ENCODE measurements at places on chromosomes 2 and 18. TPM values are rescaled to one million over a fixed set of nuclear protein-coding genes. Genes with fewer than 3 reads are reported as not detected.

The CHRNG gene
- not detected for total RNA-seq

The ALK gene
- total RNA-seq = 1.2 TPM

The ROCK1 gene
- total RNA-seq = 32.2 TPM

The FEV gene
- total RNA-seq = 25.9 TPM

The SERPINB12 gene
- not detected for total RNA-seq

The ACTG2 gene
- total RNA-seq = 1,176 TPM

The LYG2 gene
- not detected for total RNA-seq

The M1AP gene
- 0.18 TPM for total RNA-seq

The HOXD3 gene
- total RNA-seq = 5.3 TPM

The TANK gene
- 51.0 TPM for total RNA-seq

The FAM237A gene
- not detected for total RNA-seq

The TXNDC2 gene
- not detected for total RNA-seq

GRCh38 chr2:130387804-130388203, 31.9 kb downstream of the PTPN18 start:
- DNase-seq = no peak

DNA sequence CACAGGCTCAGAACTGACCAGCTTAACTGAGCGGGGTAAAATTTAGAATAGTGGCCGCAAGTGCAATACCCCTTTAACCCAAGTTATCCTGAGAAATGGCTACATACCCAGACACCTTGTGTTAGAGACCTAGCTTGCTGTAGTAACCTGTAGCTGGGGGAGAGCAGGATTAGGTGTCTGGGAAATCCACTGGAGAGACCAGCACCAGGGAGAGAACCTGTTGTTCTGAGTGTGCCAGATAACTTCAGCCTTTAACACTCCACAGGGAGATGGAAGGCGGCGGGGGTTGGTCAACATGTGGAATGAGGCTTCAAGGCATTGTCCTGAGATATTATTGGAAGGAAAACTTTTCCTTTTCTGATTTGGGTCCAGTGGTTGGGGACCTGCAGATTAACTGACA, 356.0 kb downstream of the PTPRM start:
- DNase-seq = no peak

DNA sequence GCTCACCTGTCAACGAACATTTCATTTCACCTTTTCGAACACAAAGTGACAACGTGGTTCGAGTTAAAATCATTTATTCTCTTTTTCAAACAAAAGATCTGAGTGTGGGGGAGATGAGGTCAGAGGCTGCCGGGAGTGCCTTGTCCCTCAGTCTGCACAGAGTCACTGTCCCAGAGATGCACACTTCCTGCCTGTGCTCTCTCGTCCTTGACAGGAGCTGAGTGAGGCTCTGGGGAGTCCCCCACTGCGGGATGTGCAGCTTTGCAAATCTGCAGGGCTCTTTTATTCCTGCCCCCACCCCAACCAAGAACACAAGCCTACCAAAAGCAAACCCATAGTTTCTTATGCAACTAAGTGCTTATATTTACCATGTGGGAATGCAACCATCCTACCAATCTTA, 497.8 kb downstream of the EIPR1 start:
- no peak for DNase-seq

DNA sequence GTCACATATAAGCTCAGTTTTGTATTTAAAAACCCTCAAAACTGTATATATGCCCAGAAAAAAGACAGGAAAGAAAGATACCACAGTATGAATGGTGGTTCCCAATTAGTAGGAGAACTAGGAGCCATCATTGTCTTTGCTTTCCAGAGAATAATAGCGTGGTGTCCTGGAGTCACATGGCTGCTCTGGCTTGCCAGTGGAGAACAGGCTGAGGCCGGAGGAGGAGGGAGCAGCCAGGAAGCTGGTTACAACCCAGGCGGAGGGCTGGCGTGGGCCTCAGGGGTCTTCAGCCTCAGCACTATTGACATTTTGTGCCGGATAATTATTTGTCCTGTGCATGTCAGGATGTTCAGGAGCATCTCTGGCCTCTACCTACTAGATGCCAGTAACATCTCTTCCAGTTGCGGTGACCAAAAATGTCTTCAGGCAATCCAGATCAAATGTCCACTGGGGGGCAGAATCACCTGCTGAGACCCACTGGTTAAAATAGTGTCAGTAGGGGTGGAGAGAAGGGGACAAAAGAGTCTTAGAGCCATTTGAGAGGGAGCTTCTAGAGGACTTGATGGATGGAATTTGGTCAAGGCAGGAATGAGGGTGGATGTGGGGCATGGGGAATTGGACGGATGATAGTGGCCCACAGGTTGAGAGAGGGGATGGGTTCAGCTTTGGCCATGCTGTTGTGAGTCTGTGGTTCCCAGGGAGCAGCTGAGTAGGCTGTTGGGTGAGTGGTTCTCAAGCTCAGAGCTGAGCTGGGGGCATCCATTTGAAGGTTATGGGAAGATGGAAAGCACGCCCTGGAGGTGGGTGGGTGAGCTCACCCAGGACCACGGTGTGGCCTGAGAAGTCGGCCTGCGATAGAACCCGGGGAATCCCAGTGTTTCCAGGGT, 144.9 kb downstream of the AGAP1 start:
- DNase-seq = no peak

- DNase-seq = no peak
These were observed 211.2 kb upstream of the CTAGE1 start for GRCh38 chr18:22628795-22629510.

DNA sequence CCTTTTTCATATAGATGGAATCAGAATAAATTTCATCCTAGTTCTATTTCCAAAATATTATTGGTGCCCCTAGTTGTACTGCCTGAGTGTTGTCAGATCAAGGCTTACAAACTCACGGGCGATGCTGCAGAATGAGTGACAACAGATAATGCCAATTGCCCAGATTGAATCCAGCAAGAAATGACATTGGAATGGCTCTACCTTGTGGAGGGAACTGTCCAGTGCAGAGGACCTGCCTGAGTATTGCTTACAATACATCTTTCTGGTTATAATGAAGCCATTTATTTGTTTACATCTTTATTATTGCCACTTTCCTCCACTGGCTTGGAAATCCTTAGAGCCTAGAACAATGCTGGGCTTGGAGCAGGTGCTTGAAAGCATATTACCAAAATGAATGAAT, 7.8 kb upstream of the IL1R2 start:
- DNase-seq = no peak

DNA sequence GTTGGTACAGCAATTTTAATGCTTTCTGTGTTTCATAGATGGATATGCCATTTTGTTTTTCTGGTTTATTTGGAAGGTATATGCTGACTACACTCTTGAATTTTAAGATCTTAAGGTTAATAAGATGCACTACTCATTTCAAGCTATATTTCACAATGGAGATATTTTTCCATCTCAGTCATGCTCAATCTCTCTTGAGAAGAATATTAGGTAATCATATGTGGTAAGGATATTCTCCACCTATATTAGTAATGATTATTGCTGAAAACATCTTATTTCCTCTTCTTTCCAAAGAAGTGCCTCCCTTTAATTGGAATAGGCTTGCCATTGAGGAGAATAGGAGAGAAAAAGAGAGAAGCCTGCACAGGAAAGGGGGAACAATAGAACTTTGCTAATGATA, 40.1 kb downstream of the EPB41L3 start:
- no peak for DNase-seq

DNA sequence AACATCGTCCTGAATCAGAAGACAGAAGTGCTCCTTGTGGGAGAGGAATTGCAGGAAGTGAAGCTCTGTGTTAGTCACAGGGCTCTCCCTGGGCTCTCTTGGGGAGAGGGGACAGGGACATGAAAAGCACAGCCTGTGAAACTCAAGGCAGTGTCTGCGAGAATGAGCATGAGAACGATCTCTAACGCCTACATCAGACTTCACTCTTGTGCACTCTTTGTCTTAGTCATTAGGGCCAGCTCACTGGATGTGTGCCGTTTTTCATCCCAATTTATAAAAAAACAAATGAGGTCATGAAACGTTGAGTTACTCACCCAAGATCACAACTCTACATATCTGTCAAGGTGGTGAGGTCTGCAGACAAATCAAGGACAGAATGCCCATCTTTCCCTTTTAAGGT, 27.0 kb upstream of the TWIST2 start:
- no peak for DNase-seq

DNA sequence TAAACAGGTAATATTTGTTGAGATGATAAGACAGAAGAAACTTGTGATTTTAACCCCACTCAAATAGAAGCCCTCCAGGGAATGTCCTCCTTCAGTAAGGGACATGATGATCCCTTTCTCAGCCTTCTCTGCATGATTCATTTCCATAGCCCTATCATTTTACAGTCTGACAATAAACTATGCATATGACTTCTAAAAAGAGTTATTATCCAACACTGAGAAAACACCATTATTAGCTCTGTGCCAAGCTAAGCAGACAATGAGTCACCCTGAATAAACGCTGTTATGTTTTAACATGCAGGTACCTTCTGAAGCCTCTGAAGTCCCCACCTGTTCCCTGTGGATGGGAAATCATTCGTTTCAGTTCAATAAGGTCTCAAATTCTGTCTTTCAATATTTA, 54.7 kb downstream of the DTNB start:
- peak; percentile 67 for DNase-seq

DNA sequence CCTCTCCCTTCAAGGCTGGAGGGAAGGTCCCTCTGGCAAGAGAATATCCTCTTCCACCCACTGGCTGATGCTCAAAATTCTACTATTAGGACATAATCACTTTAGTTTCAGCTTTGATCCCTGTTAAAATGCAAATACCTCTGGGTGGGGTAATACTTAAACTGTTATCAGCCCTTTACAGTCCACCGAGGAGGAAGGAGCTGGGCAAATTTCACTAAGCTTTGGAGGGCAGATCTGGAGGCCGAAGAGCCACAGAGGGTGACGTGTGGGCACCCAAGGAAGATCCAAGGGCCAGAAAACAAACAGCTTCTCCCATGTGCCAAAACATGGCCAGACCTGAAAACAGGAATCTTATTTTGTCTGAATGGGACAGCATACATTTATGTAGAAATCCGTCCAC, 74.6 kb upstream of the BCL11A start:
- DNase-seq = no peak

DNA sequence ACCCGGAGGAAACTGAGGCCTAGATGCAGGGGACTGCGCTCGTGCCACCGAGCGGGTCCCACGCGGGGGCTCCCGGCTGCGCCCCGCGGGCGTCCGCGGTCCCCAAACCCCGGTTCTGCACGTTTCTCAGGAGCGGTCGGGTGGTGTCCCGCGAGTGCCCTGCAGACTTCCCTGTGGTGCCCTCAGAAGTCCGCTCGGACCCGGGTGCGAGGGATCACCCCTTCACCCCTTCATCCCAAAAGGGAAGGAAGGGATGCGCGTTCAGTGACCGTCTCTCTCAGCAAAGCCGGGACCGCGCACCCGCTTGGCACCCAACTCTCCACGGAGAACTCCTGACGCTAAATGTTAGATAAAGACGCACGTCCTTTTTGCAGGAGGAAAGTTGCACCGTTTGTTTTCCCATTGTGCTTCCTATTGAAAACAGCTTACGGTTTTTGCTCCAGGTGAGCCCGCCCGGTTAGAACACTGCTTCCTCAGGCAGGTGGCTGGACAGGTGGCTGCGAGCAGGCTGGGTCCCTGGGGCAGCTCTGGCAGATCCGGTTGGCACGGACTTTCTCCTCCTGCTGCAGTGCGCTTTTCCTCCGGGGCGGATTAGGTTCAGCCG, 779 bp downstream of the DGKD start:
- DNase-seq = peak; percentile 58

DNA sequence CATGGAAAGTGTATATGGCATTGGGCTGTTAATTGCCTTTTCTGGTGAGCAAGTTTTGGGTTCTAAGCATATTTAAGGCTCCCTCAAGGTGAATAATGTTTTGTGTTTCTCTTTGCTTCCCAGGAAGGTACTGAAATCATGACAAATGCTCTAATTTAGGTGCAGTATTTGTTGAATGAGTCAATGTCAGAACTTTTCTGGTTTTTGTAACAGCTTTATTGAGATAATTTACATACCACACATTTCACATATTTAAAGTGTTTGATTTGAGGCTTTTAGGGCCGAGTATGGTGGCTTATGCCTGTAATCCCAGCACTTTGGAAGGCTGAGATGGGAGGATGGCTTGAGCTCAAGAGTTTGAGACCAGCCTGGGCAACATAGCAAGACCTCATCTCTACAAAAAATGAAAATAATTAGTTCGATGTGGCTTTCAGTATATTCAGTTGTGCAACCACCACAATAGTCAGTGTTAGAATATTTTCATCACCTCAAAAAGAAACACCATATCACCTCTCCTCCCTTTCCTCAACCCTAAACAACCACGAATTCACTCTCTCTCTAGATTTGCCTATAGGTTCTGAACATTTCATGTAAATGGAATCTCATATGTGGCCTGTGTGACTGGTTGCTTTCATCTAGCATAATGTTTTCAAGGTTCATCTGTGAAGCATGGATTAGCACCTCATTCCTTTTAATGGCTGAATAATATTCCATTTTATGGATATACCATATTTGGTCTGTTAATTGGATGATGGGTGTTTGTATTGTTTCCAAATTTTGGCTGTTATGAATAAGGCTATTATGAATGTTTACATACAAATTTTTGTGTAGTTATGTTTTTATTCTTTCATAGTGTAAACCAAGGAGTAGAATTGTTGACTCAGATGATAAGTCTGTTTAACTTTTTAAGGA, 54.9 kb downstream of the MGAT5 start:
- DNase-seq = no peak

DNA sequence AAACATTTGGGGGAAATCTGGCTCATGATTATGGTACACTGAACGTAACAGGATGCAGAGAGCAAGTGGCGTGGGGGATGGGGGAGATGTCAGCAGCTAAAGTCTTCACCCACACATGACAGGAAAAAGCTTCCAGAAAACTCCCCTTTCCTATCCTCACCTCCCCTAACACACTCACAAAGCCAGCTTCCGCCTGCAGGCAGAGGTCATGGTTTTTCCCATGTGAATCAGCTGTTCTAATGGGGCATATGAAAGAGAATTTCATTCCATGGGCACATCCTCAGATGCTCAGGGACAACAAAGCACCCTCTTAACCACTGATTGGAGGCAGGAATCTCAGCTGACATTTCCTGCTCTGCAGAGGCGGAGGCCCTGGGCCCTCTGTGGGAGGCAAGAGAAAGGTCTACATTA, 129.1 kb downstream of the TSN start:
- no peak for DNase-seq

DNA sequence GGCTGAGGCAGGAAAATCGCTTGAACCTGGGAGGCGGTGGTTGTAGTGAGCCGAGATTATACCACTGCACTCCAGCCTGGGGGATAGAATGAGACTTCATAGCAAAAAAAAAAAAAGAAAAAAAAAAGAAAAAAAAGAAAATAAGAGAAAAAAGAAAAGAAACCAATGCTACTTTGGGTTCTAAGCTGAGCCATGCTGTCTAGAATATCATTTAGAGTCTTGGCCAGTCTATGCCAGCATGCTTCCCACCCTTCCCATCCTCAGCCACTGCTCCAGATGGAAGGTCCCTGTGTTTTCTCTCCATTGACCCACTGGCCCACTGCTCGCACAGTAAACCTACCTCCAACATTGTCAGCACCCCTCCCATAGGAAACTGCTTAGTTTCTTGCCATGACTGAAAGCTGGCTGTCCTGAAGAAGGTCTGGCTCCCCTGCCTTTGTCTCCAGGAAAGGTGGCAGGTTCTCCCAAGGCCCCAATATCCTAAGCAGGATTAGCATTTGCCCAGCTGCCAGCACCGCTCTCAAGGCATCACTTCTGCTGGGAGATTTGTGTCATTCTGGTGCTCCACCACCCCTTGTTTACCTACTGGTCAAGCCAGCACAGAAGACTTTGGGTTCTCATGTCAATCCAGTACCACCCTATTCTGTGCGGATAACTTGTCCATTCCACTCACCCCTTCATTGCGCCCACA, 47.3 kb upstream of the PAPOLG start:
- no peak for DNase-seq

GRCh38 chr2:135815269-135815668, 21.7 kb downstream of the LCT start:
- DNase-seq = no peak

Measured in prostate gland (tissue), 2 donors.